IMR-90 (cell line): ENCODE measurements at places on chromosomes 7 and 10. TPM values are rescaled to one million over a fixed set of nuclear protein-coding genes. Genes with fewer than 3 reads are reported as not detected.

The FAM25G gene
- not detected in 2 replicates for total RNA-seq

DNA sequence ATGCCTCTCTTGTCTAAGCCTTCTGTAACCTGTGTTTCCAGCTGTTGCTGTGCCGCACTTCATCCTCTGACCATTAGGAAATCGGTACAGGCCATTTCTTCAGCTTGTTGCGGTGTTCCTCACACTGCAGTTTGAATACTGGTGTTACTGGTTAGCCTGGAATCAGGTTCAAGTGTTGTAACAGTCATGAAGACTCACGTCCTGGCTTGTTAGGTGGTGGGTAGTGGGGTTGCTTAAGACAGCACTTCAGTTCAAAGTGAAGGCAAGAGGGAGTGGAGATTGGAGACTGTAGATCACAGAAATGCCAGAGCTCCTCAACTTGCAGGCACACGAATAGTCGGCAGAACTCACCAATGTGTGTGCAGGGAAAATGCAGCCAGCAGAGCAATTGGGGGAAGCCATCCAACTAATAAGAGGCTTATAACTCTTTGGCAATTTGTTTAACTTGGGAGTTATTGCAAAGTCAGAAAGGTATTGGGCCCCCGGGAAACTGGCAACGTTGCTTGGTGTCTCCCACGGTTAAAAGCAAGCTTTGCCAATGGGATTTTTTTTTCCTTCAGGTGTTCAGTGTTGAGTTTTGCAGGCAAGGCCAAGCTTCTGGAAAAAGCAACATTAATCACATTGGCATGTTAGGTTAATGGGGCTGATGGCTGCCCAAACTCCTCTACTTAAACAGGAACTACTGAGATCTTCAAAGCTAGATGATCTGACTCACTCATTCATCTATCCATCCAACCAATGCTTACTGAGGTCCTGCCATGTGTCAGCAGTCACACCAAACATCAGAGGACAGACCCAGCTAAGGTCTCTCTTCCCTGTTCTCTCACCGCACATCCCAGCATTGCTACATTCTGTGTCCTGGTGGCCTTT, 380.9 kb downstream of the GATA3 start:
- H3K4me1 ChIP-seq = no peaks in the 10 kb centered on the region
- H3K27me3 ChIP-seq = no peaks in the 10 kb centered on the region
- H3K4me3 ChIP-seq = no peak overlapping the region
- H3K36me3 ChIP-seq = no peaks in the 10 kb centered on the region
- no peak overlapping the region for H3K27ac ChIP-seq

The ANXA8 gene
- 0.83 and 0.90 TPM in 2 replicates for total RNA-seq

The OR9A2 gene
- total RNA-seq = not detected in 2 replicates

DNA sequence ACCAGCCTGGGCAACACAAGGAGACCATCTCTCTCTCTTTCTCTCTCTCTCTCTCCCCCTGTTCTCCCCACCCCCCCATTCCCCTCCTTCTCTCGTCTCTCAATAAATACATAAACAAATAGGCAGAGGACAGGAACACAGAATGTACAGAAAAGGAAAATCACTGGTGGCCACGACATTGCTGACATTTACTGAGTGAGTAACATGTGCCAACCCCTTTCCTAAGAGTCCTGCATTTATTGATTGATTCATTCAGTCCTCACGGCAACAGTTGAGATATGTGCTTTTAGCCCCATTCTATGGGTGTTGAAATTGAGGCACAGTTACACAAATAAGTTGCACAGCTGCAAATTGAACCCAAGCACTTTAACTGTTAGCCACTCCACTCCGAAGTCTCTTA, 114.3 kb upstream of the SAMD8 start:
- no peak overlapping the region for H3K27ac ChIP-seq
- H3K4me3 ChIP-seq = no peak overlapping the region
- H3K4me1 ChIP-seq = no peaks in the 10 kb centered on the region; the same call in 1 of the 2 replicates
- H3K27me3 ChIP-seq = no peaks in the 10 kb centered on the region

GRCh38 chr7:86598721-86599120, 45.0 kb upstream of the GRM3 start:
- no peaks in the 10 kb centered on the region for H3K27me3 ChIP-seq
- no peak for DNase-seq
- no peaks in the 10 kb centered on the region for H3K36me3 ChIP-seq
- H3K4me1 ChIP-seq = no peaks in the 10 kb centered on the region
- no peak overlapping the region for H3K27ac ChIP-seq

The WASHC2C gene
- total RNA-seq = 27.2 and 45.3 TPM in 2 replicates

The LOXL4 gene
- 17.5 and 20.8 TPM in 2 replicates for total RNA-seq

DNA sequence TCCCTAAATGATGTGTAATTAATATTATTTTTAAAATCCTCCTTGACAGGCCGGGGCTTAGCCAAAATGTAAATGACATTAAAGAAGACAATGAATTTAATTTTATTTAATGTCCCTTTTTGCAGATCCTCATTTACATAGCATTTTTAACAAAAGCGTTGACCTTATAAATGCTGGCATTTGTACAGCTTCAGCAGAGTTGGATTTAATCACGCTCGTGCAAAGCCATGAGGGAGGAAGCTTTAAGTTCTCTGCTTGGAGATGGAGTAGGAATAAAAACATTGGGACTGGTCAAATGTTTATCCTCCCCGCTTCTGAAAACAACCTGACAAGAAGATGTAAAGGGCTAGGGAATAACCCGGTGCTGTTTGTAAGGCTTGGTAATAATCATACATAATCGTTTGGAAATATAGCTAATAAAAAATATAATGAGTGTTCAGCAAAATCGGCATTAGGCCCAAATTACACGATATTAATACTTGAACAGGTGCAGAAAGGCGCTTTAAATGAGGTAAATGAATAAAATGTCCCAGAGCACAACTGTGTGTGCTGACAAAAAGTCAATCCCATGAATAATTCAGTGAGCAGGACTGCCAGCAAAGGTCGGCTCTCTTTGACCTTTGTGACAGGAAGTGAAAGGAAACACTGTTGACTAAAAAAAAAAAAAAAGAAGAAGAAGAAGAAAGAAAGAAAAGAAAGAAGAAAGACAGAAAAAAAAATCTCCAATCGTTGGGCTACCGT, 11.5 kb downstream of the EBF3 start:
- peaks cover 2% of the 10 kb centered on the region; the same call in 1 of the 2 replicates for H3K4me1 ChIP-seq
- H3K27me3 ChIP-seq = peaks cover 2% of the 10 kb centered on the region
- DNase-seq = no peak

GRCh38 chr7:92955081-92955480, 118.7 kb upstream of the CDK6 start:
- no peaks in the 10 kb centered on the region for H3K4me1 ChIP-seq
- H3K27ac ChIP-seq = no peak overlapping the region
- no peak overlapping the region for H3K4me3 ChIP-seq
- no peaks in the 10 kb centered on the region for H3K36me3 ChIP-seq

The PNPLA8 gene
- 14.5 and 23.9 TPM in 2 replicates for total RNA-seq

GRCh38 chr7:114759347-114760062, 162.4 kb upstream of the MDFIC start:
- H3K4me1 ChIP-seq = no peaks in the 10 kb centered on the region
- no peak overlapping the region for H3K4me3 ChIP-seq
- H3K27ac ChIP-seq = no peak overlapping the region

GRCh38 chr7:105691082-105691679, 109.9 kb upstream of the EFCAB10 start:
- H3K4me1 ChIP-seq = peaks cover 4% of the 10 kb centered on the region; the same call in 1 of the 2 replicates
- peaks cover 3% of the 10 kb centered on the region; the same call in 1 of the 2 replicates for H3K36me3 ChIP-seq
- H3K27ac ChIP-seq = peak overlapping the region; percentile 91; the same call in 1 of the 2 replicates
- peak; percentile 65 for DNase-seq
- peak overlapping the region; percentile 8 for H3K4me3 ChIP-seq

The SPDYE6 gene
- not detected in 2 replicates for total RNA-seq

GRCh38 chr10:49028639-49029038, 86.7 kb downstream of the VSTM4 start:
- no peaks in the 10 kb centered on the region for H3K27me3 ChIP-seq
- no peak for DNase-seq
- H3K4me3 ChIP-seq = no peak overlapping the region

- H3K4me3 ChIP-seq = no peak overlapping the region
- no peaks in the 10 kb centered on the region for H3K27me3 ChIP-seq
- DNase-seq = no peak
- H3K36me3 ChIP-seq = no peaks in the 10 kb centered on the region
- peaks cover 7% of the 10 kb centered on the region for H3K4me1 ChIP-seq
- H3K27ac ChIP-seq = no peak overlapping the region
Measured at GRCh38 chr7:140509789-140510188, 30.5 kb upstream of the MKRN1 start.

- H3K4me1 ChIP-seq = peaks cover 18% of the 10 kb centered on the region
- no peaks in the 10 kb centered on the region for H3K36me3 ChIP-seq
- no peak overlapping the region for H3K27ac ChIP-seq
- H3K4me3 ChIP-seq = no peak overlapping the region
Measured at GRCh38 chr10:62562101-62562500, 187.9 kb downstream of the ZNF365 start.

DNA sequence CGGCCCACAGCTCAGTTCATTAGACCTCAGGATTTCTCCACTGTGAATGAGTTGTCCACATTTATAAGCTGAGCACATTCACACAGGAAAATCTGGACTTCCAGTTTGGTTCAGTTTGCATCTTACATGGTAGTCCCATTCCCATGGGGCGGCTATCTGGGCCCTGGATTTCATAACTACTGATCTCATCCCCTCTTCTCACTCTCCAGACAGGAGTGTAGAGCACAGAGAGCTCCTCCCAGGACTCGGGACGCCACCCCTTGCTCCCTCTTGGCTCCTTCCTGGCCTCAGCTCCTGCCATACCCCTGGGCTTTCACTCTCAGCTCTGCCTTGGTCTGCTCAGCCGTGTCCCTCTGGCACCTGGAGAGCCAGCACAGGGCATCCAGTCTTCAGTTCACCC, 117.6 kb upstream of the TCERG1L start:
- H3K4me3 ChIP-seq = no peak overlapping the region
- H3K4me1 ChIP-seq = no peaks in the 10 kb centered on the region
- H3K36me3 ChIP-seq = no peaks in the 10 kb centered on the region

The PLEKHA8 gene
- total RNA-seq = 9.7 and 13.6 TPM in 2 replicates

The IMPDH1 gene
- total RNA-seq = 45.3 and 49.5 TPM in 2 replicates

The NKX2-3 gene
- not detected in 2 replicates for total RNA-seq

The C10orf62 gene
- not detected in 2 replicates for total RNA-seq

DNA sequence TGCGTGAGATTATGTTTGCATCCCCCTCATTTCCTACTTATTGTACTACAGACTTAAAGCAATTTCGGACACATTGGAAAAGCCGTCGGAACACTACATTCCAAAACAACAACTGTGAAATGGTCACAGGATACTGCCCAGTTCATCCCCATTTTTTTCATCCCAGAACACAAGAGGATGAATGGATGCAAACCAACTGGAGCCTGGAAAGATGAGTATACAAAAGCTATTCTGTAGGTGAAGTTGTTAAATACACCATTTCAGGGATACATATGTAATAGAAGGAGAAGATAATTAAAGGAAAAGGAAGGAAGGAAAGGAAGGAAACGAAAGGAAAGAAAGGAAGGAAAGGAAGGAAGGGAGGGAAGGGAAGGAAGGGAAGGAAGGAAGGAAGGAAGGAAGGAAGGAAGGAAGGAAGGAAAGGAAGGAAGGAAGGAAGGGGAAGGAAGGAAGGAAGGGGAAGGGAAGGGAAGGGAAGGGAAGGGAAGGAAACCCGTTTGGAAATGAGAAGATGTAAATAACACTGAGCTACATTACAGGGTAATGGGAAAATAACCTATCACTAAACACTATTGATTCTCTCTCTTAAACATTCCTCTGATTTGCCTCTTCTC, 48.6 kb upstream of the C7orf33 start:
- no peak overlapping the region for H3K4me3 ChIP-seq
- no peak overlapping the region for H3K27ac ChIP-seq
- no peaks in the 10 kb centered on the region for H3K36me3 ChIP-seq
